ENCODE measurements at places on chromosomes 5 and 9. TPM values are rescaled to one million over a fixed set of nuclear protein-coding genes. Genes with fewer than 3 reads are reported as not detected.

DNA sequence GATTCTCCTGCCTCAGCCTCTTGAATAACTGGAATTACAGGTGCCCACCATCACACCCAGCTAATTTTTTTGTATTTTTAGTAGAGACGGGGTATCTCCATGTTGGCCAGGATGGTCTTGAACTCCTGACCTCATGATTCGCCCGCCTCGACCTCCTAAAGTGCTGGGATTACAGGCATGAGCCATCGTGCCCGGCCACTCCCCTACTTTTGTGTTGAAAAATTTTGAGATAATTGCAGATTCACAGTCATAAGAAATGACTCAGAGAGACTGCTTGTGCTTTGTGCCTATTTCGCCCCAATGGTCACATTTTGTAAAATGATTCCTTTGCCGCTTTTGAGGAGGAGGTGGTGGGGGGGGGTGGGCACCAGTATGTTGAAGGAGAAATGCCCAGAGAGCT, 48.1 kb upstream of the SH3PXD2B start:
- no peak overlapping the region for H3K4me3 ChIP-seq
- peaks cover 32% of the 10 kb centered on the region for H3K27me3 ChIP-seq
- H3K4me1 ChIP-seq = peaks cover 5% of the 10 kb centered on the region
- H3K36me3 ChIP-seq = no peaks in the 10 kb centered on the region
- DNase-seq = no peak
- no peak overlapping the region for H3K27ac ChIP-seq

- DNase-seq = no peak
- H3K4me1 ChIP-seq = no peaks in the 10 kb centered on the region
- H3K4me3 ChIP-seq = no peak overlapping the region
- no peaks in the 10 kb centered on the region for H3K36me3 ChIP-seq
- H3K27ac ChIP-seq = no peak overlapping the region
These were observed 35.6 kb downstream of the RASEF start for GRCh38 chr9:83027153-83027891.

DNA sequence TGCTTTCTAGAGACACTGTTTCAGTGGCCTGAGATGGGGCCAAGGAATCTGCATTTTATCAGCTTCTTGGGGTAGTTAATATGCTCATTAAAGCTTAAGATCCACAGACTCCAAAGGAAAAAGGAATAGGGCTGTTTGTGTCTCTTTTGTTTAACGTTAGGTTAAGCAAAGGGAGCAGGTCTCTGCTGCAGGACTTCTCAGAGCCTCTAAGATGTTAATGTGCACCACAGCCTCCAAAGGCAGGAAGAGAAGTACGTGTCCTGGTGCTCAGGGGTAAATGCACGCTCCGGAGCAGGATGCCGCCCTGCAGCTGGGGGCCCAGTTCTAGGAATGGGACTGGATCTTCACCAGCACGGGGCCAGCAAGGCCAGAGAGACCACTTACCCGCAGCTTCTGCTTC, 19.6 kb downstream of the SPARC start:
- H3K4me3 ChIP-seq = no peak overlapping the region
- no peak for DNase-seq
- H3K4me1 ChIP-seq = peaks cover 6% of the 10 kb centered on the region

DNA sequence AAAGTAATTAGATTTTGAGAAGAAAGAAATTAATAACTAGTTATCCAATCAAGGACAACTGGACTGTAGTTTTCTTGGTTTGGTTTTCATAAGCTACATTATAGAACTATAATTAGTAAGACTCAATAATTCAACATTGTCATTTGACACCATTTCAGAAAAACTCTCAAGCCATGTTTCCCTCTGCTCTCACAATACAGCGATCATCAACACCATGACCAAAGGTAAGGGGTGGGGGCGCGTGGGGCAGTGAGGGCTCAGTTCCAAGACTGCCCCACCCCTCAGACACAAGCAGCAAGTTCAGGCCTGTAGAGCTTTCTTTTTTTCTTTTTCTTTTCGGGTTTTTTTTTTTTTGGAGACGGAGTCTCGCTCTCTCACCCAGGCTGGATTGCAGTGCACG, 6.4 kb downstream of the CMBL start:
- no peak overlapping the region for H3K27ac ChIP-seq
- H3K4me3 ChIP-seq = no peak overlapping the region
- H3K4me1 ChIP-seq = no peaks in the 10 kb centered on the region
- DNase-seq = no peak

DNA sequence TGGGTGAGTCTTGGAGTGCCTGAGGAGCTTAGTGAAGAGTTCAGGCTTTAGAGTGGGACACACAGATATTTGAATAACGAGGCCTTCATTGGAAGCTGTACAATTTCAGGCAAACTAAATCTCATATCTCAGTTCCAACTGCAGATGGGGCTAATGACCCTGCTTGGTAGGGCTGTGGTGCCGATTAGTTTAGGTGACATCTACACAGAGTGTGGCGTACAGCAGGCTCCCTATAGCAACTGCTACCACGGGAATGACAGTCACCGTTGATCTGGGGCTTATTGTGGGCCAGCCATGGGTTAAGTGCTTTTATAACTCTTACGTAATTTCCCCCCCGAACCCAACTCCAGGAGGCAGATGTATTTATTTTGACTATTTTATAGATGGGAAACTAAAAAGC, 70.8 kb downstream of the FAT2 start:
- no peaks in the 10 kb centered on the region for H3K27me3 ChIP-seq
- no peaks in the 10 kb centered on the region for H3K36me3 ChIP-seq
- H3K27ac ChIP-seq = no peak overlapping the region
- no peak for DNase-seq

DNA sequence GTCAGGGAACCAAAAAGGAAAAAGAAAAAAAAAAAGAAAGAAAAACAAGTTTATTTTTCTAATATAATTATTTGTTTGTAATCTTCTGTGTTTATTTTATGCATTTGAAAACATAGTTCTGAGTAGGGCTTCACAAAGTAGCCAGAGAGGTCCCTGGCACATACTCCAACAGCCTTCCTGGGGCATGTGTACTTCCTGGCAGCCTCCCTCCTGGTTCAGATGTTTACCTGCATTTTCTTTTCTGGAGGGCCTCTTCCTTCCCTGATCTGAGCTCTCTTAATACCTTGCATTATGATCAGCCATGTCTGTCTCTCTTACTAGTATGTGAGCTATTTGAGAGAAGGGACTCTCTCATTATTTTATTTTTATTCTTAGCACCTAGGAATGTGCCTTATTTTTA, 361.8 kb downstream of the KDM4C start:
- no peaks in the 10 kb centered on the region for H3K27me3 ChIP-seq
- no peak overlapping the region for H3K27ac ChIP-seq
- peaks cover 26% of the 10 kb centered on the region for H3K4me1 ChIP-seq
- H3K4me3 ChIP-seq = no peak overlapping the region

GRCh38 chr5:133612249-133612860, at the start of gene FSTL4:
Gene FSTL4, minus strand, starts transcription at chr5:133612541.
- H3K36me3 ChIP-seq = no peaks in the 10 kb centered on the region
- DNase-seq = no peak
- peaks cover 5% of the 10 kb centered on the region for H3K4me1 ChIP-seq
- no peak within 1 kb of the TSS for H3K27ac ChIP-seq
- H3K27me3 ChIP-seq = peaks cover 53% of the 10 kb centered on the region
- H3K4me3 ChIP-seq = peak within 1 kb of the TSS; percentile 56

GRCh38 chr5:157219491-157220271, 39.0 kb downstream of the ITK start:
- peaks cover 82% of the 10 kb centered on the region for H3K4me1 ChIP-seq
- peak overlapping the region; percentile 80 for H3K4me3 ChIP-seq
- no peaks in the 10 kb centered on the region for H3K27me3 ChIP-seq
- H3K27ac ChIP-seq = peak overlapping the region; percentile 89
- DNase-seq = peak; percentile 67

DNA sequence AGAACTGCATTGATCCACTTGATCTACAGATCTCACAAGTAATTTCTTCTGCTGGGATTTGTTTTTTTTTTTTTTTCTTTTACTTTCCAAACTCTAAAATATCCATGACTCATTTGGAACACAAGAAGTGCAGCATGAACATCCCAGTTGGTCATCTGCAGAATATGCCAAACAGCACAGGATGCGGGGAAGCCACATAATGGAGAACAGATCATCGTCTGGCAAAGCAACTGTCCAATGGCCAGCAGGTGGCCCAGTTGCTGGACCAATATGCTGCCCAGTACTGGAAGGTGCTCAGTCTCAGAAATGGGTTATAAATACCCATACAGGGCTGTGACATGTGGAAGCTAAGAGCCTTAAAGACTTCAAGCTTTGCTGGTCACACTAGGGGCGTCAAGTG, 221.3 kb upstream of the TAS2R1 start:
- H3K27me3 ChIP-seq = no peaks in the 10 kb centered on the region
- no peaks in the 10 kb centered on the region for H3K36me3 ChIP-seq
- H3K4me1 ChIP-seq = no peaks in the 10 kb centered on the region

GRCh38 chr5:72368271-72368670, 48.1 kb downstream of the PTCD2 start:
- no peaks in the 10 kb centered on the region for H3K36me3 ChIP-seq
- peaks cover 3% of the 10 kb centered on the region for H3K4me1 ChIP-seq
- H3K27ac ChIP-seq = no peak overlapping the region
- DNase-seq = no peak
- H3K27me3 ChIP-seq = no peaks in the 10 kb centered on the region

GRCh38 chr5:151509231-151509630, 61.8 kb downstream of the SLC36A1 start:
- H3K36me3 ChIP-seq = no peaks in the 10 kb centered on the region
- no peaks in the 10 kb centered on the region for H3K4me1 ChIP-seq
- DNase-seq = no peak
- H3K27ac ChIP-seq = no peak overlapping the region

Gene GMCL2
- not detected for total RNA-seq

Gene PCDHB9
- not detected for total RNA-seq

Gene NRG2
- not detected for total RNA-seq

Measured in natural killer cell treated with Interleukin-12 subunit alpha and Interleukin-12 subunit beta and Interleukin-15 and Interleukin-18, amount 100 ng/mL, for 72 hours (primary cell).